ENCODE measurements at places on chromosomes 12 and 14.

GRCh38 chr14:65224799-65225198 is 122.5 kb upstream of the MAX start:
- H3K27me3 ChIP-seq: no peaks in the 10 kb centered on the region
- peaks cover 48% of the 10 kb centered on the region for H3K4me1 ChIP-seq
- H3K27ac ChIP-seq: peak overlapping the region; percentile 48
- H3K4me3 ChIP-seq: no peak overlapping the region
- no peaks in the 10 kb centered on the region for H3K36me3 ChIP-seq
- DNase-seq: no peak

GRCh38 chr14:40216976-40217375 is 784.7 kb upstream of the FBXO33 start:
- no peaks in the 10 kb centered on the region for H3K4me1 ChIP-seq
- H3K4me3 ChIP-seq: no peak overlapping the region
- H3K27me3 ChIP-seq: no peaks in the 10 kb centered on the region

- no peaks in the 10 kb centered on the region for H3K4me1 ChIP-seq
- H3K36me3 ChIP-seq: no peaks in the 10 kb centered on the region
- no peak overlapping the region for H3K4me3 ChIP-seq
- no peak for DNase-seq
- no peaks in the 10 kb centered on the region for H3K27me3 ChIP-seq
Observed at GRCh38 chr12:68899251-68899771, 33.7 kb downstream of the CPM start.

- H3K27me3 ChIP-seq: no peaks in the 10 kb centered on the region
- H3K4me3 ChIP-seq: no peak overlapping the region
- no peaks in the 10 kb centered on the region for H3K36me3 ChIP-seq
- peak; percentile 91 for DNase-seq
- peak overlapping the region; percentile 59 for H3K27ac ChIP-seq
Observed at GRCh38 chr14:65169351-65169750, 67.0 kb upstream of the MAX start.
